CD4-positive, alpha-beta T cell (primary cell): ENCODE measurements at places on chromosomes 12 and 14. TPM values are rescaled to one million over a fixed set of nuclear protein-coding genes. Genes with fewer than 3 reads are reported as not detected.

TSPAN8 gene
- not detected for total RNA-seq

MIP gene
- not detected for total RNA-seq

MYF6 gene
- total RNA-seq, result not detected

GALNT16 gene
- total RNA-seq, result not detected

DCN gene
- total RNA-seq, result not detected

ITPR2 gene
- 28.8 TPM for total RNA-seq

SLC16A7 gene
- total RNA-seq, result 23.7 TPM

CACNA2D4 gene
- total RNA-seq, result 10.5 TPM

SERPINA1 gene
- 4.3 TPM for total RNA-seq

- no peak for DNase-seq
Measured at GRCh38 chr12:58540480-58541299, 379.6 kb downstream of the LRIG3 start.

GRCh38 chr12:109222496-109222895 is 86.6 kb downstream of the FOXN4 start:
- DNase-seq, result no peak

GRCh38 chr12:52210186-52210924 is 18.5 kb upstream of the KRT80 start:
- DNase-seq, result no peak

- no peak for DNase-seq
Measured at GRCh38 chr14:68650404-68650994, 142.4 kb downstream of the ZFP36L1 start.

GRCh38 chr12:131116468-131117117 is 162.9 kb downstream of the ADGRD1 start:
- DNase-seq, result no peak

DNA sequence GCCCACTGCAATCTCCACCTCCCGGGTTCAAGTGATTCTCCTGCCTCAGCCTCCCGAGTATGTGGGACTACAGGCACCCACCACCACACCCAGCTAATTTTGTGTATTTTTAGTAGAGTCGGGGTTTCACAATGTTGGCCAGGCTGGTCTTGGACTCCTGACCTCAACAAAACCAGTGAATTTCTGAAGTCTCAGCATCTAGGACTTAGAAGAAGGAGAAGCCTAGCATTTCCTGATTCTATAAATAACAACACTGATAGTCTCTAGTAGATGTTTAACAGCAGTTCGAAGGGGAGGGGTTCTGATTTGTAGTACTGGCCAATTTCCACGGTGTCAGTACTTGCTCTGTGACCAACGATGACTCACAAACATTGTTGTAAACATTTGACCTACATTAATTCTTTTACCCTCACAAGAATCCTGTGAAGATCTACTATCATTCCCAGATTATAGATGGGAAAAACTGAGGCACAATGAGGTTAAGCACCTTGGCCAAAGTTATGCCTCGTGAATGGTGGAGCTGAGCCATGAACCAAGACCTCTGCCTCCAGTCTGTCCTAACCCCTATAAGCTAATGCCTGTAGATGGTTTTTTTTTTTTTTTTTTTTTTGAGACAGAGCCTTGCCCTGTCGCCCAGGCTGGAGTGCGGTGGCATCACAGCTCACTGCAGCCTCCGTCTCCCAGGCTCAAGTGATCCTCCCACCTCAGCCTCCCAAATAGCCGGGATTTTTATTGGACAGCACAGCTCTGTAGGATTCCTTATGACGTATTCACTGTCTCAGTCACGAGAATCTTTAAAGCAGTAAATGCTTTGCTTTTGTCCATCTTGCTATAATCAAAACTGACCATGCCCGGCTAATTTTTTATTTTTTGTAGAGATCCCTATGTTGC is 5.2 kb downstream of the P2RX4 start:
- DNase-seq, result no peak

DNA sequence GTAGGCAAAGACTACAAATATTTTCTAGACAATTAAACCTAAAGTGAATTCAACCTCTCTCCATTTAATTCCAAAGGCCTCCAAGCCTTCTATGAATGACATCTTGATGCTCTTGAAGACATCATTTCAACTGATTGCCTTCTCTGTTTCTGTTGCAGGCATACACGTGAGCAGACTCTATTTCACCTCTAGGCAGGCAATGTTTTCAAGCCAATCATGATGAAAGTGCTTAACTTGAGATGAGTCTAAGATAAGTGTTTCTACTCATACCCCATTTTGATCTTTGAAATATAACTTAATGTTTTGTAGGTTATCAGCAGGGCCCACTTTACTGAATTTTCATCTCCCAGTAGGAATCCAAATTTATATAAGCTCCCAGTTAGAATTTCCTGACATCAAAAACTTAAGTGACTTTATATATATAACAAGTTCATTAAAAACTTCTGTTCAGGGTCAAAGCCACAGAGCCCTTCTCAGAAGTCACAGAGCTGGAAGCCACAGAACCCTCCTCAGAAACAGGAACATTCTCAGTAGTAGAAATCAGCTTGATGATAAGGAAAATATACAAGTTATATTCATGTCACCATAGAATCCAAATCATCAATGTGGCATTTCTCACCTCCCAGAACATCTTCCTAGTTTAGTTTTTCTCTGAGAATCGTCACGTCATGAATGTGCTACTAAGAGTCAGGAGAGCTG is 108.5 kb downstream of the PHLDA1 start:
- DNase-seq, result no peak

- no peak for DNase-seq
Measured at GRCh38 chr14:91307652-91308051, 63.1 kb upstream of the GPR68 start.

- peak; percentile 40 for DNase-seq
Measured at GRCh38 chr14:72476657-72477499, 417.0 kb downstream of the DPF3 start.

DNA sequence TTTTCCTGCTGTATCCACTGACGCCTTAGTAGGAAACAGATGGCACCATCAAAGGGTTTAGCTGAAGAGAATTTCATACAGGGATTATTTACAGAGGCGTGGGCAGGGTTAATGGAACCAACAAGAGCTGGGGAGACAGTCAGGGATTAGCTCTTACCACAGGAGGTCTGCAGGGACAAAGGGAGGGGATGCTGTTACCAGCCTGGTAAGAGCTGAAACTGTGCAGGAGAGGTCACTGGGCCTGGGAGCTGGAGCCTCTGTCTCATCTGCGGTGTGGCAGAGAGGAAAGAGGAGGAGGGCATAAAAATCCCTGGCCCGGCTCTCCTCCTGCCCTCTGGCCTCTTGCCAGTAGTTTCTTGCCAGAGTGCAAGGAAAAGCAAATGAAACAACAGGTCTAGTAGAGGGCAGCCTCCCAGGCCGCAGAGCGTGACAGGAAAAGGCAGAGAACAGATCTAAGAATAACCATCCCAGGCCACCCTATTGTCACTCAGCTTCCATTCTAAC is 18.9 kb upstream of the POC1B start:
- DNase-seq, result no peak

- DNase-seq, result no peak
Measured at GRCh38 chr12:2409656-2410265, 357.0 kb downstream of the CACNA1C start.

DNA sequence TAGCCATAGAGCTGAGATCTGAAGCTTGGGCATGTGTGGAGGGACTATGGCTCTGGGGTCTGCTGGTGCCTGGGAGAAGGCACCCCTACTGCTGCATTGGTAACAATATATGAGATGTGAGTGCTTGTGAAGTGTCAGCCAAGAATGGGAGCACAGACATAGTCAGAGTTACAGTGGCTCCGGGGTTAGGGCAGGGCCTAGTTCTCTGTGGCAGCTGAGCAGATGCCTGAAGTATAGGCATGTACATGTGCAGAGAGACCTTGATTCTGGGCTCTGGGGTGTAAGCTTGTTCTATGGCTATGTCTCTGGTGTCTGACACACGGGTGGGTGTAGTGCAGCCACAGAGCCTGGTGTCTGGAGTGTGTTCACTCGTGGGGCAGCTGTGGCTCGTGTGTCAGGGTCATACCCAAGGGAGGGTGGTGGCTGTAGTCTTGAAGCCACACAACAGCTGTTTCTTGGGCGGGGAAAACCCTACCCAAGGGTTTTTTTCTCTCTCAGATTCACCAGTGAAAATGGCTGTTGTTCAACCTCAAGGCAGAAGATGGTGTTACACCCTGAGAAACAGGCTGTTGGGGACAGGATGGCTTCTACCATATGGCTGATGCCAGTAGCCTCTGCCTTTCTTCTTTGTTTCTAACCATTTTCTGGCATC is 11.9 kb upstream of the TCL1A start:
- DNase-seq, result no peak

- no peak for DNase-seq
Measured at GRCh38 chr14:91380610-91381371, 36.8 kb downstream of the CCDC88C start.

- no peak for DNase-seq
Measured at GRCh38 chr14:50040895-50041465, 75.4 kb downstream of the VCPKMT start.

DNA sequence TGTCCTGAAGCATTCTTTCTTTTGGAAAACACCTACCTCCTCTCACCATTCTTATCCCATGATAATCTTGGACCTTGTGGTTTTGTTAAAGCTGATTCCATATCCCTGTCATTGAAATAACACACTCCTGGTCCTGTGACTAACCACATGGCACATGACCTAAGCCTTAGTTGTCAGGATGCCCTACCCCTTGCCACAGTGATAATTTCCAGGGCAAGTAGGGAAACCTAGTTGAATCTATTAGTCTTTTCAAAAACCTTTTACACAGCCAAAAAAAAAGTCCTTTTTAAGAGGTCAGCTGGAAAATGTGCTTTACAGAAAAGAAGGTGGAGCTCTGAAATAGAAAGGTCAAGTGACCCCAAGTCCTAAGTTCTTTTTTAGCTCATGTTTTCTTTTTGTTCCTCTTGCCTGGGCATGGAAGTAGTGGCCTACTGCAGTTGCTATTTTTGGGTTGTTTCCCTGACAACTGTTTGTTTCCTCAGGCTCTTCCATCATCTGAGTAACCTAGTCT is 608.4 kb downstream of the LRFN5 start:
- no peak for DNase-seq

GRCh38 chr12:94769047-94769420 is 118.7 kb upstream of the TMCC3 start:
- no peak for DNase-seq

GRCh38 chr12:72888693-72889092 is 616.5 kb downstream of the TRHDE start:
- no peak for DNase-seq

DNA sequence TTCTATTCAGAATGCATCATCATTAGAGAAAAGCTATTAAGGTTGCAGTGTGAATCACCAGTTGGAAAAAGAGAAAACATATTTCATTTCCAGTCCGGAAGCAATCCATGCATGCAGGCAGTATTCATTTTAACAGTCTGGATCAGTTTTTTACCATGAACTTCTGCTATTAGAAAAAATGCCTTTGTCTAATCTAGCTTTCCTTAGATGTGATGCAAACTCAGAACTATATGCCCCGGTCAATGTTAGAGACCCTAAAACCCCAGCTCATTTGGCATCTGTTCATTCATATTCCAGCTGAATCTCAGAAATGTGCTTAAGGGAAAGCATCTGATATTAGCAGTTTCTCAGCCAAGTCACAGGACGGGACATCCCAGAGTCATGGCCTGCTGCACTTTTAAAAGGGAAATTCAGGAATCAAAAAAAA is 8.5 kb downstream of the IRAK3 start:
- no peak for DNase-seq

GRCh38 chr12:39993268-39993667 is 112.6 kb downstream of the SLC2A13 start:
- no peak for DNase-seq

DNA sequence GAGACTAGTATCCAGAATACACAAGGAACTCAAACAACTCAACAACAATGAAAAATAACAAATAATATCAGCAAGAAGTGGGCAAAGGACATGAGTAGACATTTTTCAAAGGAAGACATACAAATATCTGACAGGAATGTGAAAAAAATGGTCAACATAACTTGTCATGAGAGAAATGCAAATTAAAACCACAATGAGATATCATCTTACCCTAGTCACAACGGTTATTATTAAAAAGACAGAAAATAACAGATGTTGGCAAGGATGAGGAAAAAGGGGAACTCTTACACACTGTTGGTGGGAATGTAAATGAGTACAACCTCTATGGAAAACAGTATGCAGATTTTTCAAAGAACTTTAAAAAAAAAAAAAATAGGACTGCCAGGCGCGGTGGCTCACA is 20.4 kb downstream of the VWF start:
- DNase-seq, result no peak

GRCh38 chr12:105256921-105257320 is 20.9 kb upstream of the APPL2 start:
- no peak for DNase-seq

DNA sequence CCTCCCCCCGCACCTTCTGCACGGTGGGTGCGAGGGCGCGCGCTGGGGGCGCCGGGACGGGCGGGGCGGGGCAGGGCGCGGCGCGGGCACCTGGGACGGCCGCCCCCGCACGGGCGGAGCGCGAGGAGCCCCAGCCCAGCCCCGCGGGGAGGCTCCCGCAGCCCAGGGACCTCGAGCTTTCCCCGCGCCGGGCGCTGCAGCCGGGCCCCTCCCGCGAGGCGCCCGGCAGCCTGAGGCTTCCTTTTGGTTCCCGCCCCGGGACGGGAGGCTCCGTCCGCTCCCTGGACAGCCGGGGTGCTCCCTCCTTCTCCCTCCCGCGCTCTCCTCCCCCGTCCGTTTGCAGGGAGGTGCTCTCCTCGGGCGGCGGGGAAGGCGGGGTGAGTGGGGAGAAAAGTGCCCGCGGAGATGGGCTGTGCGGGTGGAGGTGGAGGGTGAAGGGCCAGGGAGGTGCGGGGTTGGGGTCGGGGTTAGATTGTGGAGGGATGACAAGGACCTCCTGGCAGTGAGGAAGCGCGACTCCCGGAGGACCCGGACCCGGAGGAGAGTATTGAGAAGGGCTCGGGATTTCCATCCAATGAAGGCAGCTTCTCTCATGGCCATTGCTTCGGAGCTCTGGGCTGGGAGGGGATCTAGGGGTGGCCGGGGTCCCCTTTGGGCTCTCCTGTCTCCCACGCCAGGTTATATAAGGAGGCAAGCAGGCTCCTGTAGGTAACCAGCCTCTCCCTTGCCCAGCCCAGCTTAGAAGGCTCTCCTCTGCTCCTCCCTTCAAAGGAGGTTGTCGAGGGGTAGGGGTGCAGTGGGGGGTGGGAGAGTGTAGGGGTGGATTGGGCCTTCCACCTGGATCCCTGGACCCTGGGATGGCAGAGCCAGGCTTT is 645 bp downstream of the JDP2 start:
- no peak for DNase-seq

- no peak for DNase-seq
Measured at GRCh38 chr12:25107920-25108319, 87.0 kb downstream of the DNAI7 start.

DNA sequence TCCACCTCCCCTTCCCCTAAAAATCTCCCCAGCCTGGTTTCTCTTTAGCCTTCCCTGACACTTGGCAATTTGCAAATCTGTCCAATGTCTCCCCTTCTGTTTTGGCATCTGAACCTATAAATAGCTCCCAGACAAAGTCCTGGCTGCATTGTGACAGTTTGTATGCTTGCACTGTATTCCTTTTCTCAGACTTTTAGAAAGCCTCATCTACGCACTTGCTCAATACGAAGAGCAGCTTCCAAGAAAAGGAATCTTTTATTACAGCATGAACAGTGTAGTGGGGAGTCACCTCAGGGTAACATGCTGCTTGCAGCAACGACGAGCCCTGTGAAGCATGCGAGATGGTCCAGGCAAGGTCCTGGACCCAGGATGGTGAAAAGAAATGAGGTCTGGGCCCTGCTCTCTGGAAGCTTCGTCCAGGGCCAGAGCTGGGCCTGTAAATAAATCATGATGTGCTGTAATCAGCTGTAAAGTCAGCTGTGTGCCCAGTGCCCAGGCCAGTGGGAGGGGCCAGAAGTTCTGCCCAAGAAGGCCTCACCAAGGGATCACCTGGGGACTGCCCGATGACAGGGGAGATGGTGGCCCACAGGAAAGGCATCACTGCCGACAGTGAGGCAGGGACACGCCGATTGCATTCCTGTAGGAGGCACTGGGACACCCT is 88.3 kb downstream of the RIN3 start:
- DNase-seq, result no peak
